ENCODE measurements at places on chromosomes 11 and 22.

DNA sequence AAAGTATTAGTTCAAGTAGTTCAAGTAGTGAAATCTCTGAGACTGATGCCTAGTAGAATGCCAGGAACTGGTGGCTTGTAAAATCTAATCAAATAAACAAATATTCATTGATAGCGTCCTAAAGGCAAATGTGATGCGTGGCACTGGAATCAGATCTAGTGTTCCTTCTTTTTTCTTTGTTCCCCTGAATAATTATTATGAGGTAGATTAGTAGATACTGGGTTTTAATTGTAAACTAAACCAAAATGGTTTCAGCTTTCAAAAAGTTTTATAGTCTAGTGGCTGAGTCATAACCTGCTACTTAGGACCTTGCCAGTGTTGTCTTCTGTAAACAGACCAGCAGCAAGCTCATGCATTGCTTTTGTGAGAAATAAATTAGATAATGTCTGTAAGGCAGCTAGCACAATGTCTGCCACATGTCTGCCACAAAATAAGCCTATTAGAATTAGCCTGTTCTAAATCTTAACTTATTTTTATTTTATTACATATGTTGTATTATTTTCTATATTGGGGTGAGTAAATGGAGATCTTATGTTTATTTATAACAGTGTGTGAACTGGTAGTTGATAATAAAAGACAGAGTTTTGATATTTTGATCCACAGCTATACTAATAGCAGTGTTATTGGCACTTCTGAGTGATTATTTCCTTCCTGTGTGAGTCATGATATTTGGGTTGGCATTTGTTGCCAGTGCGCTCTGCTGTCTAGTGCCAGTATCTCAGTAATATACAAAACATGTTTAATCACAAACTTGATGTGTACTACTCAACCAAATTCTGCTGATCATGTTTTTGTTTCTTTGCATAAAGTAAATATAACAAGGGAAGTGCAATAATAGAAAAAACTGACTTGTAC lies 135.7 kb downstream of the TMEM135 start:
- peak; percentile 61 for DNase-seq

GRCh38 chr11:128472128-128473089 lies 114.9 kb downstream of the ETS1 start:
- no peak for DNase-seq

- DNase-seq: peak; percentile 50
Observed at GRCh38 chr11:71244116-71244810, 8.1 kb downstream of the SHANK2 start.

DNA sequence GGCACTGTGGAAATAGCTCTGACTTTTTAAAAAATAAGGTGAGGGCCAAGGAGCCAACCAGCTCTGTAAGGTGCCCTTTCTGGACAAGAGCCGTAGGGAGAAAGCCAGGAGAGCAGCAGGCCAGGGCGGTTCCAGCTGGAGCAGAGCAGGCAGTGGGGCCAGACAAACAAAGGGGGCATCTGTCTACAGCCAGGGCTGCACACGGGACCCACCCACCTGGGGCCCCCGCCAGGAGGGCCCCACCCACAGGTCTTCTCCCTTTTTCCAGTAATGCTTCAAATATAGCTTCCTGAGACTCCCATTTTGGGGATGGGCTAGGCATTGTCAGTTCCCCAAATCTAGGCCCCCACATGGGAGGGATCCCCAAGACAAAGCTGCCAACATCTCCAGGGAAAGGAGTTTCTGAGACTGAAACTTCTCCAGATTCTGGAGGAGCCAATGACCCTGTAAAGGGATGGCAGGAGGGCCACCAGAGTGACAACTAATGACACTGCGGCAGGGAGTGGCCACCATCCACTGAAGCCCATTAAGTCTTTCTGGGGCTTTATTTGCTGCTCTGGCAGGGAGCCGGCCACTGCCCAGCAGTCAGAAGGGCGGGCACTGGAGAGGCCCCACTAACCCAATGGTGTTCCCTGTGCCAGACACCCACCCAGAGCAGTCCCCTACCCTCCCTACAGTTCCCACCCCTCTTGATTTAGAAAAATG lies 1.9 kb downstream of the ZFTA start:
- DNase-seq: no peak

DNA sequence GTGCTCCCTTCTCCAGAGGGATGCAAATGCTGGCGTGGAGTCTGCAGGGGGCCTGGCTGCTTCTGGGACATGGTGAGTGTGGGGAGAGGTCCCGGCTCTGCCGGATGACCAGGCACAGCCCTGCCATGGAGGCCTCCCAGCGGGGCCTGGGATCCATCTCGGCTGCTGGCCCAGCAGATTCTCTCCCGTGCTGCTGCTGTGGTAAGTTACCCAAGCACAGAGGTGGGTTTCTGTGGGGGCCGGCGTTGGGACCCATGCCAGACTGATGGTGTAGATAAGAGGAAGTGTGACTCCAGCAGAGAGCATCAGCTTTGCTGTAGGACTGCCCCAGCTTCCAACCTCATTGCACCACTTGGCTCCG lies 147.5 kb upstream of the B3GAT1 start:
- no peak for DNase-seq

GRCh38 chr22:17120281-17120680 lies 879 bp downstream of the TMEM121B start:
- DNase-seq: peak; percentile 62

GRCh38 chr11:74633406-74634393 lies 41.3 kb downstream of the POLD3 start:
- DNase-seq: no peak

DNA sequence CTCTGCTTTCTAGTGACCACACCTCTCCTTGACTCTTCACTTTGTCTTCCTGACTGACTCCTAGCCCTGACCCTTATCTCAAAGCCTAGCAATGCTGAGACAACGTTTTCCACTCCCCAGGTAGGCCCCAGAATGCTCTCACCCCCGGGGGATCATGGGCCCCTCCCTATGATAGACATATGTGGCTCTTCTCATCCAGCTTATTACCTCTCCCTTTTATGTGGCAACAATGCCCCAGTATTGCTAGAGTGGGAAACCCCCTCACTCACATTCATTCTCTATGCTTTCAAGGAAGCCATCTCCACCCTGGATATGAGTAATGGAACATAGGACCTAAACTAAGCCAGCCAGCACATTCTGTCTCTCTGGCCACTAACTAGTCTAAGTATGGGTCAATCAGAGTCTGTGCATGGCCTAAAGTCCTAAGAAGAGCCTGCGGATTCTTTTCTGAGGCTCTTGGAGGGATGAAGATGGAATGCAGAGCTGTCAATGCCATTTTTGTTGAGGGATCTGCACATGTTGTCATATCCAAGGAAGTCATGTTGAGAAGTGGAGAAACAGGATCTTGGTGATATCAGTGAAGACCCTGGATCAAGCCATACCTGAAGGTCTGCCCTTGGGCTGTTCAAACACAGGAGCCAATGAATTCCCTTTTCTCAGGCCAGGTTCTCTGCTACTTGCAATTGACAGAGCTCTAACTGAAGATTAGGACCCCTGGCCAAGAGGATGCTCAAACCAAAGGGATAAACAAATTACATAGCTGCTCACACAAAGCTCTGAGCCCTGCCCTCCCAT lies 79.8 kb upstream of the GRK3 start:
- no peak for DNase-seq
